ENCODE measurements at places on chromosomes 1 and 21.
A peak's percentile ranks its signal among the peaks of the same experiment; 100 is the strongest.

- no peak for DNase-seq
Measured at GRCh38 chr1:233224311-233224710, 71.2 kb downstream of the PCNX2 start.

GRCh38 chr1:26097696-26098095, 13.9 kb upstream of the PDIK1L start:
- no peak for DNase-seq

DNA sequence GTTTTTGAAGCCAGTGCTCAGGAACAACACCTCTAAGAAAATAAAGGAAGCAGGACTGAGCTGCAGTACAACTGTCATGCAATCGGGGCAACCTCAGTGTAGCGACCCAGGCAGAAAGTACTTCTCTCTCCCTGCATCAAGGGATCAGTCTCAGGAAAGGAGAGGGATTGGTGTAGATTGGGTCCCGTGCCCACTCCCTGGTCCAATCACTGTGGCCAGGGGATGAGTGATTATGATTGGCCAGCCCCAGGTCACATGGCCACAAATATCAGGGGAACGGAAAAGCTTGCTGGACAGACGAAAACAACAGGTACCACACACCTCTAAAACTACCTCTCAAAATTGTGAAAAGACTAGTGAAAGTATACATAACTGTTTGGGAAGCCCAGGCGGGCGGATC, 136.2 kb upstream of the F3 start:
- DNase-seq, result no peak

GRCh38 chr1:224732377-224733026, 116.4 kb downstream of the CNIH3 start:
- DNase-seq, result no peak

DNA sequence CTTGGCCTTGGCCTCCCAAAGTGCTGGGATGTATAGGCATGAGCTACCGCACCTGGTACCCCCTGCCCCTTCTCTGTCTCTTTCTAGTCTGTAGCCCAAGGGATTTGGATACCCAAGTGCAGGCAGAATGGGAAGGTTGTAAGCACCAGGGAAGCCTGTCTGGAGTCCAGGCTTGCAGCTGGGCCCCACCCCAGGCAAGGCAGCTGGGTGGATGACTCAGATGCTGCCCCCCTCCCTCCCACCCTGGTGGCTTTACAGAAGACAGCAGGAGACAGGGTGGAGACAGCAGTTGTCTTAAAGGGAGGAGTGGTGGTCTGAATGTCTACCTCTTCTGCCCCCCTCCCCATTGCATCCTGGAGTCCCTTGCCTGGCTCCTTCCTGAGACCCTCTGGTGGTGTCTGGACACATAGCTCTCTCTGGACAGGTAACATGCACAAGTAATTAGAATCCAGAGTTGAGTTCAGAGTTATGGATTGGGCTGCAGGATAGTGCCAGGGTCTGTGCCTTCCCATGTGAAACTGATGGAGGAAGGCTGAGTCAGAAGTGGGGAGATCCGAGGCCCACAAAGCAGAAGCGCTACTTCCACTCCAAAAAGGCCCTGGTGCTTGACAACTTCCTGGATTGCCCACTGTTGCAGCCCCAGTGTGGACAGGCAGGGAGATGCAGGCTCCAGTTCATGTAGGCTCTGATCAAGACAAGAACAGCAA, 5.1 kb downstream of the LMNA start:
- DNase-seq, result peak; percentile 69

Measured in amniotic stem cell (primary cell).